ENCODE measurements at places on chromosomes 12 and 14. TPM values are rescaled to one million over a fixed set of nuclear protein-coding genes. Genes with fewer than 3 reads are reported as not detected.

DNA sequence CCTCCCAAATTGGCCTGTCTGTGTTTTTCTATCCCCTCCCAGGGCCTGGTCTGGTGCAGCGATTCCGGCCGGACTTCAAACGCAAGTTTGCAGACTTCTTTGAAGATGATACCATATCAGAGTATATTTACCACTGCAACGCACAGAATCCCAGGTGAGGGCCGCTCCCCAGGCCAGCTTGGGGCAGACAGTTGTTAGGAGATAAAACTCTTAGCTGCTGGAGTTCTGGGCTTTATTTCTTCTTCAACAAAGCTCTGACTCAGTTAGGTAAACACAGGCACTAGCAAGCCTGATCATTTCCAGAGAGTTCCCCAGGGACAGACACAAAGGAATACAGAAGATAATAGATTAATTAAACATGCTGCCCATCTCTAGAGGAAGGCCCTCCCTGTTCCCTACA, 8.3 kb downstream of the ABHD4 start:
- DNase-seq, result no peak

DNA sequence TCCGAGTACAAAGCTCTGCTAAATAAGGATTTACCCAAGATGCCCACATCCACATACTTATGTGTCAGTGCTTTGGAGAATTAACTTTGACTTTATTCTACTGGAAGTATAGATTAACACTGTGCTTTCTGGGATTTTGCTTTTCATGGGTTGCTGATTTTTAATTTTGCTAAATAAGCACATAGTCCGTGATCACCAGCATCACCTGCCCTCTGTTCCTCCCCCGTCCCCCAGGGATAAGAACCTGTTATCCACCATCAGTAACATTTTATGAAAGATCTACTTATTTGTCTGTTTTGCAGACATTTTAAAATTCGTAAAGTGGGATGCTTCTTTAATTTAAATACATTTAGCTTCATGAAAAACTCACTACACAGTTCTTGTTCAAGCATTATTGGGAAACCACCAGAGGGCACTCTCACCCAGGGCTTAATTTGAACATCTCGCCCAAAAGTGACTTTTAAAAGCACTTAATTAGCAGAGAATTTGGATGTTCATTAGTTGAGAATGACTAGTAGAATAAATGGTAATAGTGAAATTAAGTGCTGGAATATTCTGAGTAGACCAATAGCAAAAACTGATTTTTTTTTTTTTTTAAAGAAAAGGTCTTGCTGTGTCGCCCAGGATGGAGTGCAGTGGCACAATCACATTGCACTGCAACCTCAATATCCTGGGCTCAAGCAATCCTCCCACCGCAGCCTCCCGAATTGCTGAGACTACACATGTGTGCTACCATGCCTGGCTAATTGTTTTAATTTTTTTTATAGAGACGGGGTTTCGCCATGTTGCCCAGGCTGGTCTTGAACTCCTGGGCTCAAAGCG, 35.7 kb downstream of the MRPL42 start:
- no peak for DNase-seq

CAPRIN2 gene
- total RNA-seq, result 13.0 TPM

AICDA gene
- total RNA-seq, result not detected

DNA sequence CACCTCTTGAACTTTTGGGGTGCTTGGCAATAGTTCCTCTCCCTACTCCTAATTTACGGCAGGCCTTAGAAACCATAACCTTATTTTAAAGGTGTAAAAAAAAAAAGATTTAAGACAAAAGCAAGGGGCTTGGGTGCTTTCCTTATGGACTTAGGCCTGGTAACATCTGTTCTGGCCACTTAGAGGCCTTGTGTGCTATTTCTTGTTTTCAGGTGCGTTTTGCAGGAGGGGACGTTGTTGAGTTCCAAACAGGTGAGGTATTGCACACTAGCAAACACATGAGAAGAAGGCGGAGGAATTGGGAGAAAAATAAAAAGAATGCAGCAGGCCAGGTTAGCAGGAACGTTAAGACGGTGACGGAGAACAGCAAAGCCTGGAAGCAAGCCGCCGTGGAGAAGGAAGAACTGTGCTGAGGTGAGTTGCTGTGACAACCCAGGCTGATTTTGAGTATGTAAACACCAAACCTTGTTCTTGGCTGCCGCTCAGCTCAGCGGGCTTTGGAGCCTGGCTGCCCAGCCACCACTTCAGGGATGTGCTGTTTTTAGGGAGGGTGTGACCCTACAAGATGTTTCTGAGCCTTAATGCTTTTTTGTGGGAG, 17.3 kb downstream of the EMG1 start:
- no peak for DNase-seq

GRCh38 chr12:50638482-50638880, 125.4 kb upstream of the ATF1 start:
- DNase-seq, result no peak

DNA sequence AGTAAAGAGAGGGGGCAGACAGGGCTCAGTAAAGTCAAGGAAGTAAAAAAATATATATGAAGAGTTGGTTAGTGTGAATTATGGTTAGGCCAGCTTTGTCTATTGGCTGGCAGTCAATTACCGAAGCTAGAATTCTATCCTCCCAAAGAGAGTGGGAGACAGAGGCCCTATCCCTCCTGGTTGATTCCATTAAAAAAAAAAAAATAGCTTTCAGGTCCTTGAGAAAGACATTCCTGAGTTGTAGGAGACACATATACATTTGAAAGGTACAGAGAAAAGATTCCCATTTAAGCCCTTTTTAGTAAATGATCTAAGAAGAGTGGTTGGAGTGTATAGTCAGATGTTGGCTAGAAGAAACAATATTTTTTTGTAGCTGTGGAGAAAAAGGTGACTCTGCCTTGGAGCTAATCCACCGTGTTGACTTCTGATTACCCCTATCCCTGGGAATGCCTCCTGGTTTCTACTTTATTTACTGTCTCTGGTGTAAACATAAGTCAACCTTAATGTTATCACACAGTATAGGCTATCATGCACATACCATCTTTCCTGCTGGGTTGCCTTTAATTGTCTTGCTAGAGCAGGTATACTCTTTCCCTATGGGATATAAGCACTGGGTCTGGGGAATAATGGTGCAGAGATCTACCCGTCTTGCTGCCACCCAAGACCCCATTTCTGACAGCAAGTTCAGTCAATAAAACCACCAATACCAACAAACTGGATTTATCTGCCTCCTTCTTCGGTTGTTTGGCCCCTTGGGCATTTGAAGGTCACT, 859.9 kb upstream of the ATXN7L3B start:
- DNase-seq, result no peak

DNA sequence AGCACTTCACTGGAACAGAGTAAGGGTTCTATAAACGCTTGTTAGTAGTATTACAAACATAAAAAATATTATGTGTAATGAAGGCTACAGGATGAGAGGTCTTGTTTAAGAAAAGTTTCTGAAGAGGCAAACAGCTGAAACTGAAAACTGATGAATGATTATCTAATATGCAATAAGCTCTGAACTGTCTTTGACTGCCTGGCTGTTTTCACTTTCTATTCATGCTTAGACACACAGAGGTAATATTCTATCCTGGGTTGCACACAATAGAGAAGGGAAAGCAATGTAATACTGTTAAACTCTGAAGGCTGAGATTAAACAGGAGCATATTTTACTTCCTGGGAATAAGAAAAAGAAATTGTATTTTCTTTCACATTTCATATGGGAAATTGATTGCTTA, 251.3 kb downstream of the ALX1 start:
- DNase-seq, result no peak

All from psoas muscle (tissue), 8 donors.